ENCODE measurements at places on chromosomes 11 and 22.

DNA sequence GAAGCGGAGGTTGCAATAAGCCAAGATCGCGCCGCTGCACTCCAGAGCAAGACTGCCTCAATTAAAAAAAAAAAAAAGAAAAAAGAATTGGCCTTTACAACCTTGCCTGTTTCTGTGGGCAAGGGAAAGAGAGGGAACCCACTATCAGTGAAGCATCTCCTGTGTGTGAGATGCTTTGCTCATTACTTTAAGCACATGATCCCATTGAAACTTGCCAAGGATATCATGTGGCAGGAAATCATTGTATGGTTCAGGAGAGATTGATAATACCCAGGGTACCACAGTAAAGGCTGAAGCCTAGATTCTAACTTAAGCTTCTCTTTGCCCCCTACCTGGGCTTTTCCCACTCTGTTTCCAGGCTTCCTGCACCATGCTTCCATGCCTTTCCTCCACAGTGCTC, 3.6 kb downstream of the LDLRAD3 start:
- no peak for DNase-seq

DNA sequence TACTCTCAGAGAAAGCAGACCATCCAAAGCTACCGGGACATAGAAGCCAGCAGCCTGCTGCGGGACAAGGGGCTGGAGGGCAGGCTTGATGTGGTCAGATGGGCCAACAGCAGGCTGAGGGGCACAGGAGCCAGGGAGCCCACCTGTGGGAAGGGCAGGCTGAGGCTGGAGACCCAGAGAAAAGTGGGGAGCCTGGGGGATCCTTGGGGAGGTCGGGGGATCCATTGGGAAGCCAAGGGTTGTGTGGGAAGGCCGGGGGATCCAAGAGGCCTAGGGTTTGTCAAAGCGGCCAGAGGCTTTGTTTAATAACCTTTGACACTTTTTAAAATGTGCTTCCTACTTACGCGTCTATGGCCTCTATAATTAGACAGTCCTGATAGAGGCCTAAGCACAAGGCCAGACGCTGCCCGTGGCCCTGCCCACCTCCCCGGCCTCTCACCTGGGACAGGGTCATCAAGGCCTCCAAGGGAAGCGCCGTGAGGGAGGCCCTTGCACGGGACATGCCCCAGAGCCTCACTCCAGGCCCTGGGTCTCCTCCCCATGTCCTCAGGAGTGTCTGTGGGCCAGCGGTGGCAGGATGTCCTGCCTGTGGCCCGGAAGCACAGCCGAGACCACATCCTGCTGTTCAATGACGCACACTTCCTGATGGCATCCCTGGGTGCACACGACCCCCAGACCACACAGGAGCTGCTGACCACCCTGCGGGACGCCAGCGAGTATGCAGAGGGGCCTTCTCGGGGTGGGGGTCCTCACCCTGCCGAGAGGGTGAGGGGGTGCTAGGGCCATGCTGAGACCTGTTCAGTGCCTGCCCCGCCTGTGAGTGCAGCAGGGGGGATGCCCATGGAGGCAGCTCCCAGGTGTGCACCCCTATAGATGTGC, 8.6 kb upstream of the GTSE1 start:
- DNase-seq: no peak

GRCh38 chr11:15849257-15849656, 507.1 kb downstream of the SOX6 start:
- no peak for DNase-seq

GRCh38 chr22:38655519-38656255, 505 bp downstream of the FAM227A start:
- DNase-seq: peak; percentile 27

- no peak for DNase-seq
Measured at GRCh38 chr11:18853086-18853720, 61.6 kb upstream of the PTPN5 start.

GRCh38 chr11:102268083-102268984, 49.0 kb upstream of the BIRC3 start:
- DNase-seq: peak; percentile 43

GRCh38 chr11:119375337-119376196, 5.9 kb downstream of the USP2 start:
- DNase-seq: peak; percentile 90

DNA sequence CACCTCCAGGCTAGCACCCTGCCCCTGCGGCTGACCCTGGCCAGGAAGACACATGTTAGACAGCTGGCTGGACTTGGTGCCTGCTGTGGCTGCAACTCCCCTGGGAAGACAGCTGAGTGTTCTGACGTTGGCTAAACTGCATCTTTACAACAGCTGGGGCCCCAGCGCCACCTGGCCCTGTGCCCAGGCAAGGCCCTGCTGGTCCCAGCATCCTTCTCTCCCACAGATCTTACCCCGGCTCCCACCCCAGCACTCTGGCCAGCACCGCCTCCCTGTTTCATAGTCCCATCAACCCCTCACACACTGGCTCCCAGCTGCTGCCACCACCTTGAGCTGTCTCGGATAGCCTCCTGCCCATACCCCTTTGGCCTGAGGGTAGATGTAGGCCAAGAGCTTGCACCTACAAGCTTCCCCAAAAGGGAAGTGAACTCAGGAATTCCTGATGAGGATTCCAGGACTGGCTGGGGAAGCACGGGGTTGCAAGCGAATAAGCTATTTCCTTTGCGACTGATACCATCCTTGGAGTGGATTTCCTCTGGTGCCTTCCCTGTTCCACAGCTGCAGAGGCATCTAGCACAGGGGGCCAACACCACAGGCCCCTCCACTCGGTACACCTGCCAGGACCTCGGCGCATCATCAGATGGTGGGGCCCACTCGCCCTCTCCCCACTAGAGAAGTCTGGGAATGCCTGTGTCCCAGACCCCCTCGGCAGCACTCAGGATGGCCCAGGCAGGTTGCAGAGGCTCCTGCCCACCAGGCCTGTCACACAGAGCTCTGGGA, 28.5 kb downstream of the RSPH14 start:
- DNase-seq: peak; percentile 85

DNA sequence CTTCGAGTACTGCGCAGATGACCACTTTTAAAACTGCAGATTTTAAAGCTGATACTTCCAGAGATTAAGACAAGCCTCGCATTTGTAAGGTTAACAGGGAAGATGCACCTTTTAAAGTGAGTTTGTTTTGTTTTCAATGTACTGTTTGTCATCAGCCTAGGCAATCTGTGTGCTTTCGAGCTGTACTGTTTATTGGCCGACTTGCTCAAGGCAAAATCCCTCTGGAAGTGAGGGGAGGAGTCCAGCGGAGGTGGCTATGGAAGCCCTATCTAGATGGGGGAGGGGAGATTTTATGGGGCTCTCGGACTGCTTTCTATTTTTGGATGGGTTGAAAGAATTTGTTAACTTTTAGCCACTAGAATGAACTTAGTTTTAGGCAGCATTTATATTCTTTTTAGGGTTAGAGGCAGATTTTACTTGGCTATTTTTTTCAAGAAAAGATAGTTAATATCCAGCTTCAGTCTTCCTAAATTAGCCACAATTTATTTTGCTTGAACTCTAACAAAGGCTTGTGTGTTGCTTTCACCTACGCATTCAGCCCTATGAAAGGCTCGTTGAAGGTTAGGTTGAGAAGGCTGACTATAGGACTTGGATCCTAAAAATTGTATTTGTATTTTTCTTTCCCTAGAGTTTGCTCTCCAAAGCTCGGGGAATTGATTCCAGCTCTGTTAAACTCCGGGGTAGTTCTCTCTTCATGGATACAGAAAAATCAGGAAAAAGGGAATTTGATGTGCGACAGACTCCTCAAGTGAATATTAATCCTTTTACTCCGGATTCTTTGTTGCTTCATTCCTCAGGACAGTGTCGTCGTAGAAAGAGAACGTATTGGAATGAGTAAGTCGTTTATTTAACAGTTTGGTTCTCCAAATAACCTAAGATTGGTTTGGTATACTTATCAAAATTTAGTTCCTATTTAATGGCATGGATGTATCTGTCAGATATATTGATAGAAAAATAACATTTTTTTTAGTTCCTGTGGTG, 2.1 kb downstream of the WEE1 start:
- no peak for DNase-seq

DNA sequence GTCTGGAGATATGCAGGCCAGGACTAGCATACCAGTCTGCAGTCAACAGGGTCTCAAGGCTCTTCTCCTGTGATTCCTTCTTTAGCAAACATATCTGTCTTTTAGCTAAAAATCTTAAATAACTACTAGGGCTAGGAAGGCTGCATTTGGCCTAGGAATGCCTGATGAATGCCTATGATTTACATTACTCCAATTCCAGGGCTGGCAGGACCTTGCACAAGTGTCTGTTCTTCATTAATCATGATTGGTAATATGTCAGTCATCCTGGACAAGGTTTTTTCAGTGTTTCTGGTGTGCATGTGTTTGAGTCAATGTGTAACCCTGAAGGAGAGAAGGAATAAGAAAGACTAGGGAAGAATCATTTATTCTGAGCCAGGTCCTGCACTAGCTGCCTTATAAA, 280.5 kb upstream of the NARS2 start:
- no peak for DNase-seq

DNA sequence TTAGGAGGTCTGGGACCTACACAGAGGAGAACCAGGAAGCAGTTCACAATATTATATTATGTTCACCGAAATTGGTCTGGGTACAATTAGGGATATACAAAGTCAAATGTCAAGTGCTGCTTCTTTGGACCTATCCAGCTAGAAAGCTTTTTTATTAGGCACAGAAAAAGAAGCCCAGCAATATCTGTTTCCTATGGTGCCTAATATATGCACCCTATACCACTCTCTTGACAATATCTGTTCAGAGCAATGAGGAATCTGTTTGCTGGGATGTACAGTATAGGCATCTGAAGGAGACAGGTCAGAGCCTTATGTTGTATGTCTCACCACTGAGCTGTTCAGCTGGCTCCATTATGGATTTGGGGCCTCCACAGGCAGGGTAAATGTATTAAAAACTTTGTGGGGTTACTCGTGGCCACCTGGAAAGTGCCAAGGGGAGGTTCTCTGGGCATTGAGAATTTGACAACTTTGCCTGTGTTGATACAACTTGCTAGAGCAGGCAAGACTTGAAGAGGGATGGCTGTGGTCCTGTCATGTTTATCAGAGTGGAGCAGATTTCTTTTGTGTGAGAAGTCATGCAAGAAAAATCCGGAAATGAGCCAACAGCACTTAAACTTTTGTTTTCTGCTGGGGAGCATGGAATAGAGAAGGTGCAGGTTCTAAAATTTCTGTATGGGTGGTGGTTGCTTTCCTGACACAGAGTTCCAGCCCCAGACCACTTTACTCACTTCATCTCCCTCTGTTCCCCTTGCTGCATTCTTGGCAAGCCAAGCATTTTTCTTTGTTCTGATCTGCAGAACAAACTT, 10.1 kb downstream of the STIM1 start:
- DNase-seq: no peak

- no peak for DNase-seq
Measured at GRCh38 chr11:116980136-116980793, 118.0 kb downstream of the SIK3 start.

- no peak for DNase-seq
Measured at GRCh38 chr11:120215634-120216033, 4.8 kb downstream of the OAF start.

GRCh38 chr11:121630041-121630440, 177.3 kb upstream of the SORL1-AS1 start:
- peak; percentile 73 for DNase-seq

DNA sequence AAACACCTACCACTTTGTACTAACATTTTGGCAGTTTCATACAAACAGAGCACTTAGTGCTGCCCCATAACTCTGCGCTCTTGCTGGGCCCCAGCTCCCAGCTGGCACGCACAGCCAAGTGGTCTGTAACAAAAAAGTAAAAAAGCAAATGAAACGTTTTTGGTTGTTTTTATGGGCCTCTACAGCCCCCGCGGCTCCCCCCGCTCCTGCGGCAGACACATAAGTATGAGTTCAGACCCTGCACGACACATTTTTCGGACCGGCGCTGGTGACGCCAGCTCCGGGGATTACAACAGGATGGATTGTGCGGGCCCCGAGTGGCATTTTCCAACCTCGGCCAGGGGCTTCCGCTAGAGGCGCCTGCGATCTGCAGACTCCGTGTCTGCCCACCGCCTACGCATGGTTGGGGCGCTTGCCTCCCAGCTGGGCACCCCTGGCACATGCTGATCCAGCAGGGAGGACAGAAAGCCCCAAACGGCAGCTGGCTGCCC, 418.2 kb downstream of the SOX6 start:
- no peak for DNase-seq

- no peak for DNase-seq
Measured at GRCh38 chr11:96203567-96204365, 139.2 kb downstream of the MAML2 start.

DNA sequence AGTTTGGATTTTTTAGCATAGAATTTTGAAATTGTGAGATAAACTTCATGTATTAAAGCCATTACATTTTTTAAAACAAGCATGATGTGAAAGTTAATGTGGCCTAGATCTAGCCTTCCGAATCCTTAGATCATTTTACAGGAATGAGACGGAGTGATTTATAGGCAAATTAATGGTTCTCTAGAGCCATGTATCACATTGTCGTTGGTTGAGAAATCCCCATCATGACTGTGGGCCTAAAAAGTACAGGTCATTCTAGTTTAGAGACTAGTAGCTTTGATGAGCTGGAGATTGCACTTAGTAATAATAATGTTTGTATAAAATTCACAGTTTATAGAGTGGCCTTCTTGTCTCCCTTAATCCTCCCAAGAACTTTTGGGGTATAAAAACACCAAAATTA, 7.1 kb downstream of the EWSR1 start:
- no peak for DNase-seq

DNA sequence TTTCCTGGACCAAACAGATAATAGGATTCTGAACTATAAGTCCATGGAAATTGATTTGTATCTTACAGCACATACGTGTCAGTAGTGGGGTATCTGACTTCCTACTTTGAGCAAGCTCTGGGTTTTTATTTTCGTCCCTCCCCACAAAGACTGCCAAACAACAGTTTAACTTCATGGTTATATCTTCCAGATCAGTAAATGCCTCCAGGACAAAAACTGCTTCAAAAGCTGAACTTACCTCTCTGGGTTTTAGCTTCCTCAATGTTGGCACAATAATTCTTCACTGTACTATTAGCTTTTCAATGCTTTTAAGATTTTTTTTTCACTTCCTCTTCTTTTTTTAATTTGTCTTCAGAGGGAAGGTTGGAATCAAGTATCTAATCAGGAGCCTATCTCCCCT, 4.2 kb upstream of the DPF2 start:
- DNase-seq: no peak

GRCh38 chr11:1228921-1229451, 6.1 kb downstream of the MUC5B start:
- no peak for DNase-seq

Data from Ammon's horn (tissue), 1 donor.